ENCODE measurements at places on chromosomes 1 and 21. TPM values are rescaled to one million over a fixed set of nuclear protein-coding genes. Genes with fewer than 3 reads are reported as not detected.

GRCh38 chr1:161872506-161872905 is 106.4 kb downstream of the ATF6 start:
- DNase-seq: no peak

- DNase-seq: no peak
Observed at GRCh38 chr1:75796376-75797272, at the start of gene MSH4. MSH4 (plus strand) TSS chr1:75796882; CDS start chr1:75796986, 104 bp downstream.

- DNase-seq: no peak
Observed at GRCh38 chr1:31216016-31216415, 23.7 kb downstream of the NKAIN1 start.

DNA sequence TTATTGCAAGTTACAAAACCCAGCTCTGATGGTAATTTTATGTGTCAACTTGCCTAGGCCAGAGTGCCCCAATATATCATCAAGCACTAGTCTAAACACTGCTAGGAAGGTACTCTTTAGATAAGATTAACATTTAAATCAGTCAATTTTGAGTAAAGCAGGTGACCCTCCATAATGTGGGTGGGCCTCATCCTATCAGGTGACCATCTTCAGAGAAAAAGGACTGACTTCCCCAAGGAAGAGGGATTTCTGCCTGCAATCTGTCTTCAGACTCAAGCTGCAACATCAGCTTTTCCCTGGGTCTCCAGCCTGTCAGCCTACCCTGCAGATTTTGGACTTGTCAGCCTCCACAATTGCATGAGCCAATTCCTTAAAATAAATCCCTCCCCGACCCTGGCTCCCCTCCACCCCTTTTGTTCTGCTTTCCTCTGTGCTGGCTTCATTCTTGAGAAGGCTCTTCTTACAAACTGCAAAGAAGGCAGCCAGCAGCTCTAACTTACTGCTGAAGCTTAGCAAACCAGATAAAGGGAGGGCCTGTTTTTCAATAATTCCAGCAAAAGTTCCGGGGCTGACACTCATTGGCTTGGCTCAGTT is 56.4 kb upstream of the RUNX3 start:
- no peak for DNase-seq

DNA sequence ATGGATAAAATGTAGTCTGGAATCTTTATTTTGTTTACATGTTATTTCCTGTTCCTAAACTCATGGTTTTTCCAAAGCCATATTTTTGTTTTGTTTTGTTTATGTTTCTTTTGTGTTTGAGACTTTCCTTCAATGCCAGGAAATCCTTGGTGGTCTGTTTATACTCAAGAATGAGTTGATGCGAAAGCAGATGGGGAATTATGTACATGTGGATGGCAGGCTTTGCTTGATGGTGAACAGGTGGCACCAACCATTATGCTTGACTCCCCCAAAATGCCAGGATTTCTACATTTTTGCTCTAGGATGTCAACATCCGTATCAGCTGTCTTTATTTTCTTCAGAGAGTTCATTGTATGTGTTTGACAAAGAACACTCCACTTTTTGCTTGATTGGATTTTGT is 448.5 kb downstream of the PRDM2 start:
- no peak for DNase-seq

Gene PLA2G2D
- not detected for total RNA-seq

- DNase-seq: no peak
Observed at GRCh38 chr21:37341254-37341960, 25.2 kb upstream of the DYRK1A start.

GRCh38 chr1:203367057-203367456 is 16.1 kb upstream of the FMOD start:
- DNase-seq: no peak

- no peak for DNase-seq
Observed at GRCh38 chr1:213419401-213420030, 368.5 kb downstream of the RPS6KC1 start.

GRCh38 chr1:232904566-232904965 is 45.8 kb upstream of the NTPCR start:
- peak; percentile 44 for DNase-seq

Gene GREM2
- total RNA-seq: not detected
